HFFc6 (cell line): ENCODE measurements at places on chromosomes 4 and X. TPM values are rescaled to one million over a fixed set of nuclear protein-coding genes. Genes with fewer than 3 reads are reported as not detected.

The CTSO gene
- 2.6 and 4.1 TPM in 2 replicates for total RNA-seq

The CCNB3 gene
- 0.15 to 0.24 TPM (median 0.20 TPM) in 3 replicates for total RNA-seq

The PLP2 gene
- total RNA-seq, result 168 to 231 TPM (median 178 TPM) in 3 replicates

The MAB21L2 gene
- total RNA-seq, result not detected in 3 replicates

The MTCP1 gene
- total RNA-seq, result 13.6 to 15.6 TPM (median 14.5 TPM) in 3 replicates

The UGT2B17 gene
- not detected in 2 replicates for total RNA-seq

The SEPTIN6 gene
- 18.8 to 19.2 TPM (median 19.2 TPM) in 3 replicates for total RNA-seq

The CXXC4 gene
- total RNA-seq, result not detected in 3 replicates

The S100G gene
- not detected in 3 replicates for total RNA-seq

The SYNPO2 gene
- total RNA-seq, result 11.4 to 37.0 TPM (median 26.6 TPM) in 3 replicates

The EVC gene
- 33.6 to 38.7 TPM (median 34.0 TPM) in 3 replicates for total RNA-seq

The ADH1B gene
- total RNA-seq, result not detected in 3 replicates

The ZNF41 gene
- total RNA-seq, result 5.5 to 6.9 TPM (median 6.5 TPM) in 3 replicates

The BMX gene
- not detected in 3 replicates for total RNA-seq

The ANXA10 gene
- total RNA-seq, result 0.64 to 1.6 TPM (median 0.71 TPM) in 3 replicates

The ANAPC4 gene
- 14.9 to 18.1 TPM (median 15.0 TPM) in 3 replicates for total RNA-seq

The LONRF3 gene
- not detected in 3 replicates for total RNA-seq

The ANOS1 gene
- 0.02 to 0.35 TPM (median 0.10 TPM) in 3 replicates for total RNA-seq

The MAGEA2 gene
- not detected in 3 replicates for total RNA-seq

The RAB39B gene
- total RNA-seq, result 0.05 to 0.20 TPM (median 0.09 TPM) in 3 replicates

The RPA4 gene
- 0.22 TPM in 1 of 3 replicates, not detected in the others for total RNA-seq

The ETDA gene
- total RNA-seq, result not detected in 3 replicates

The GPR173 gene
- total RNA-seq, result 2.1 to 2.6 TPM (median 2.3 TPM) in 3 replicates

The MMRN1 gene
- total RNA-seq, result not detected in 3 replicates

The TNIP3 gene
- total RNA-seq, result 0.37 and 0.46 TPM in 2 replicates

The ABLIM2 gene
- total RNA-seq, result 0.09 TPM in 1 of 3 replicates, not detected in the others

The GASK1B gene
- total RNA-seq, result 2.0 to 8.5 TPM (median 3.2 TPM) in 3 replicates

The HHIP gene
- 0.16 to 1.1 TPM (median 0.57 TPM) in 3 replicates for total RNA-seq

The TRIM2 gene
- total RNA-seq, result 36.3 to 40.4 TPM (median 39.6 TPM) in 3 replicates

The IL21 gene
- not detected in 3 replicates for total RNA-seq

The SPANXA1 gene
- 0.64 to 147 TPM (median 0.76 TPM) in 3 replicates for total RNA-seq

The GC gene
- not detected in 3 replicates for total RNA-seq

The CLCN5 gene
- 2.2 to 4.8 TPM (median 4.3 TPM) in 3 replicates for total RNA-seq

The FAM133A gene
- total RNA-seq, result 1.3 TPM in 1 of 3 replicates, not detected in the others

The CXCL11 gene
- not detected in 3 replicates for total RNA-seq

The MAGEB10 gene
- not detected in 3 replicates for total RNA-seq

The EGFL6 gene
- not detected in 2 replicates for total RNA-seq

The BEX1 gene
- not detected in 3 replicates for total RNA-seq

The SPANXN3 gene
- not detected in 3 replicates for total RNA-seq

The TEX13C gene
- total RNA-seq, result not detected in 3 replicates

The DSPP gene
- total RNA-seq, result not detected in 2 replicates

The EDA gene
- total RNA-seq, result 0.05 and 0.34 TPM in 2 replicates

The RTL3 gene
- 0.26 to 0.62 TPM (median 0.51 TPM) in 3 replicates for total RNA-seq

The NOX1 gene
- not detected in 3 replicates for total RNA-seq

The WFS1 gene
- 51.5 to 72.1 TPM (median 51.7 TPM) in 3 replicates for total RNA-seq

The PRKG2 gene
- not detected in 3 replicates for total RNA-seq

The CLDN22 gene
- total RNA-seq, result not detected in 3 replicates

The FHIP1A gene
- 0.48 to 1.3 TPM (median 0.81 TPM) in 3 replicates for total RNA-seq

The CBR4 gene
- total RNA-seq, result 9.8 to 10.8 TPM (median 10.4 TPM) in 3 replicates

The GABRG1 gene
- not detected in 3 replicates for total RNA-seq

The MEPE gene
- not detected in 3 replicates for total RNA-seq

The AFF2 gene
- not detected in 3 replicates for total RNA-seq

The CISD2 gene
- total RNA-seq, result 32.0 to 39.7 TPM (median 33.6 TPM) in 3 replicates

The MAGEH1 gene
- total RNA-seq, result 22.7 to 25.4 TPM (median 25.3 TPM) in 3 replicates

The AREG gene
- total RNA-seq, result 0.39 TPM in 1 of 2 replicates, not detected in the other

The FLNA gene
- 2,359 to 2,886 TPM (median 2,674 TPM) in 3 replicates for total RNA-seq

The UNC5C gene
- not detected in 3 replicates for total RNA-seq
